ENCODE measurements at places on chromosomes 4 and X. TPM values are rescaled to one million over a fixed set of nuclear protein-coding genes. Genes with fewer than 3 reads are reported as not detected.

Gene RNF175
- total RNA-seq, result not detected

Gene ERAS
- not detected for total RNA-seq

Gene HUWE1
- 73.5 TPM for total RNA-seq

Gene CACNA1F
- total RNA-seq, result not detected

Gene CLCN5
- 4.6 TPM for total RNA-seq

Data from GM23248 (cell line).